ENCODE measurements at places on chromosomes 2 and 18.

DNA sequence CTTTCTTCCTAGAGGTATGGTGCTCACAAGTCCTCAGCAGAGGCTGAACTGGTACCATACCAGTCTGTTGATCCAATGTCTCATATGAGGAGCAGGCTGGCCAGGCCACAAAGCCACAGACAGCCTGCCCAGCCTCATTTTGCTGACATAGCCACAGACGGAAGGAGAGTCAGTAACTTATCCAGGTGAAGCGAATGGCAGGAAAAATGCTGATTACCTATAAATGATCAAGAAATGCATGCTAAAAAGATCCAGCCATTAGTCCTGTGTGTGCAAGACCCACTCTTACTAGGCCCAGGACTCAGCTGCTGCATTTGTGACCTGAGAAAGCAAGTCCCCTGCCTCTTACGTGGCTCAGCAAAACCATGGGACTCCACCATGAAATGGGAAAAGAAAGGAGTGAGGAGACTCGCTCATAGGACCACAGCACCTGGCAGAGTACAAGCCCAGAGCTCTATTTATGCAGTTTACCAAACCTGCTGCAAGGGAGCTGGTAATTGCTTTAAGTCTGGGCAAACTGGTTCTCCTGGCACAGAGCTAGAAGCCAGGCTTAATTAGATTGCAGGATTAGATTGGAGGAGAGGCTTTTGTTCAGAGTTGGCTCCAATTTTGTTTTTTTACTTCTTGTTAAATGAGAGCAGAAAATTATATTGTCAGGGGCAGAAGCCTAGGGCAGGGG lies 19.0 kb downstream of the RHOB start:
- no peak for DNase-seq

GRCh38 chr18:22503803-22504202 lies 86.1 kb upstream of the CTAGE1 start:
- DNase-seq: no peak

- no peak for DNase-seq
Measured at GRCh38 chr2:237235383-237236095, 149.8 kb downstream of the COPS8 start.

GRCh38 chr18:67300498-67300897 lies 216.0 kb downstream of the DSEL start:
- no peak for DNase-seq

GRCh38 chr2:165989851-165990250 lies 36.3 kb upstream of the TTC21B start:
- no peak for DNase-seq

- DNase-seq: no peak
Measured at GRCh38 chr2:205964111-205964761, 121.7 kb downstream of the INO80D start.

DNA sequence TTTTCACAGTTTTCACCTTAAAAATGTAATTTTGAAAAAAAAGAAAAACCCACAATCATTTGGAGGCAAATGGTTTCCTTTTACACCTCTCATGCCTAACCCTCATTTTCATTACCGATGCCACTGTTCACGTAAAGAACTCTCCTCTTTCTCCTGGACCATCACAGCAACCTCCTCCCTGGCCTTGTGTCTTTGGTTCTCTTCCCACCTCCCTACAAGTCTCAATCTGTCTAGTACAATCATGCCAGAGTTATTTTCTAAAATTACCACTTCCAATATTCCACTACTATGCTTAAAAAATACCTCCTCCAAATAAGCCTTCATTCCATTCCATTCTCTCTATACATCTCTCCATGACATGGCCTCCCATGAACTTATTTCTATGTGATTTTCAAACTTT lies 77.9 kb upstream of the RIT2 start:
- no peak for DNase-seq

DNA sequence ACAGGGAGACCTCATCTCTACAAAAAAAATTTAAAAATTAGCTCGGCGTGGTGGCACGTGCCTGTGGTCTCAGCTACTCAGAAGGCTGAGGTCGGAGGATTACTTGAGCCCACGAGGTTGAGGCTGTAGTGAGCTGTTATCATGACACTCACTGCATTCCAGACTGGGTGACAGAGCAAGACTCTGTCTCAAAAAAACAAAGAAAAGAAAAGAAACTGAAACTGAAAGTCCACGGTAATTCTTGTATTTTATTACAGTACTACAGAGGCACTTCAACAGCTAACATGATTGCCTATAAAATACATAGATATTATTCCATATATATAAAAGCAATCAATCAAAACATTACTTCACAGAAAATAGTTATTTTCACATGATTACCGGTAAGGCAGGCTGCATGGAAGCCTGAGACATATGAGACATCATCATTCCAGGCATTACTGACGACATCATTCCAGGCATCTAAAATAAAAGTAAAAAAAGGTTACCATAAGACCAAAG lies 23.1 kb downstream of the PRPF40A start:
- DNase-seq: peak; percentile 70

GRCh38 chr2:16658076-16658739 lies 7.4 kb downstream of the CYRIA start:
- no peak for DNase-seq

DNA sequence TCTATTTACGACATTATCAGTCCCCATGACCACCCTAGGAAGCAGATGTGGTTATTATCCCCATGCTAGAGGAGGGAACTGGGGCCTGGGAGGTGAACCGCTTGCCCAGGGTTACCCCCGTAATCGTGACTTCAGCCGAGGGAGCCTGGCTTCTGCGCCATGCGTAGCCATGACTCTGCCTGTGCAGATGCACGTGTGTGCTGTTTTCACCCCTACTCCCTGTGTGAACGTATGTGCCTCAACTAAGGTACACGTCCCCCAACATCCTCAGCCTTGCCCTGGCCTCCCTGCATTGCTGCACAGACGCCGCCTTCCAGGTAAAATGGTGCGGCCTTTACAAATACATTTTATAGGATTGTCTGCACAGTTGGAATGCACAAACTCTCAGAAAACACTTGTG lies 40.2 kb downstream of the LPIN1 start:
- no peak for DNase-seq

- DNase-seq: no peak
Measured at GRCh38 chr2:218125095-218125494, 733 bp upstream of the CXCR2 start.

DNA sequence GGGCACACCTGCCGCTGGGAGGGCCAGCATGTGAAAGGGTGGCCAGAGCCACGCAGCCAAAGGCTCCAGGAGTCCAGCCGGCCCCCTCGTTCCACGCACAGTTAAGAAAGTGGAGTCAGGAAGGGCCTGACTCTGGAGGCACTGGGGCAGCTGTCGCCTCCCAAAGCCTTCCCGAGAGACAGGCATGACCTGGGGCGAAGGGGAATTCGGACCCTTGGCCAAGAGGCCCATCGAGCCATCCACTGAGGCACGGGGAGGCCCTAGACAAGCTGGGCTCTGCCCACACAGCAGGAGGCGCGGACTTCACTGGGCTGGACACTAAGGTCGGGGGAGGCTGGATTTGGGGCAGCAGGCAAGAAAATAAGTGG lies 38.5 kb upstream of the SNED1 start:
- DNase-seq: no peak

- DNase-seq: no peak
Measured at GRCh38 chr18:40159141-40160017, 1795.7 kb upstream of the PIK3C3 start.

GRCh38 chr2:145769011-145769716 lies 1249.2 kb upstream of the ZEB2 start:
- DNase-seq: no peak

GRCh38 chr18:34493566-34494358 lies 216.3 kb upstream of the DTNA start:
- DNase-seq: no peak

DNA sequence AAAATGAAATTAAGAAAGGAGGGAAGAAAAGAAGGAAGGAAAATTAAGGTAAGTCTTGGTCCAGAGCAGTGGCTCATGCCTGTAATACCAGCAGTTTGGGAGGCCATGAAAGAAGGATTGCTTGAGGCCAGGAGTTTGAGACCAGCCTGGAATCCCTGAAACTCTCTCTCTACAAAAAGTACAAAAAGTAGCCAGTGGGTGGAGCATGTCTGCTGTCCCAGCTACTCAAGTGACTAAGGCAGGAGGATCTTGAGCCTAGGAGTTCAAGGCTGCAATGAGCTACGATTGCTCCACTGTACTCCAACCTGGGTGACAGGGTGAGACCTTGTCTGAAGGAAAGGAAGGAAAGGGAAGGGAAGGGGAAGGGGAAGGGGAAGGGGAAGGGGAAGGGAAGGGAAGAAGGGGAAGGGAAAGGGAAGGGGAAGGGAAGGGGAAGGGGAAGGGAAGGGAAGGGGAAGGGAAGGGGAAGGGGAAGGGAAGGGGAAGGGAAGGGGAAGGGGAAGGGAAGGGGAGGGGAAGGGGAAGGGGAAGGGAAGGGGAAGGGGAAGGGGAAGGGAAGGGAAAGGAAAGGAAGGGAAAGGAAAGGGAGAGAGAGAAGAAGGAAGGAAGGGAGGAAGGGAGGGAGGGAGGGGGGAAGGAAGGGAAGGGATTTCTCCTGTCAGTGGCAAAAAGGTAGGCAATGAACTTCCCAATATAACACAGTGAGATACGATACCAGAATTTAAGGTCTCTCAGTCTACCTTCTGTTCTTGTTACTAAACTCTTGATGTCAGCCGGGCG lies 412.8 kb downstream of the CMPK2 start:
- DNase-seq: no peak

GRCh38 chr18:59918320-59918755 lies 18.5 kb downstream of the PMAIP1 start:
- DNase-seq: peak; percentile 53

DNA sequence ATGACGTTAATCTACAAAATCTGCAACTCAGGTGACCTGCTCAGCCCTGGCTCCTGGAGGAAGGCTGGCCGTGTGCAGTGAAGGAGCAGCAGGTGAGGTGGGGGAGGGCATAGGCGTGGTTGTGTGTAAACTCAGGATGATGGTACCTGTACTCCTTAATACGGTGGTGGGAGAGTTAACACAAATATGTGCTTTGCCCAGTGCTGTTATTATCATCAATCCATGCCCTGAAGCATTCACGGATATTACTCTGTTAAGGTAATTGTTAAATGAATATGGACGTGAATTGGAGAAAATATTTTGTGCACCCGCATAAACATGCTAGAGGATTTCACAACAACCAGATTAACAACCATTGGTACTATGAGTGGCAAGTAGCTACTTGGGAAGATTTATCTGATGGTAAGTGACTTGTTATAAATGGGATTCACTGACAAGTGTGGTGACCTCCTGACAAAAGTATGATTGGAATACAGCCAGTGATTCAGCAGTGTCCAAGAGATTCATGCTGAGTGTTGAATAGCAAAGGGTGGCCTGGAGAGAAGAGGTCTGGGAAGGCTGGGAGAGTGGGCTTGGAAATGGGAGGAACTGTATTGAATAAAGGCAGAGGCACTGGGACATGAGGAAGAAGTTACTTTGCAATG lies 194.1 kb downstream of the TPGS2 start:
- DNase-seq: no peak

GRCh38 chr2:228575897-228576296 lies 394.4 kb upstream of the SPHKAP start:
- no peak for DNase-seq

- no peak for DNase-seq
Measured at GRCh38 chr2:31204783-31205182, 12.5 kb downstream of the CAPN14 start.

DNA sequence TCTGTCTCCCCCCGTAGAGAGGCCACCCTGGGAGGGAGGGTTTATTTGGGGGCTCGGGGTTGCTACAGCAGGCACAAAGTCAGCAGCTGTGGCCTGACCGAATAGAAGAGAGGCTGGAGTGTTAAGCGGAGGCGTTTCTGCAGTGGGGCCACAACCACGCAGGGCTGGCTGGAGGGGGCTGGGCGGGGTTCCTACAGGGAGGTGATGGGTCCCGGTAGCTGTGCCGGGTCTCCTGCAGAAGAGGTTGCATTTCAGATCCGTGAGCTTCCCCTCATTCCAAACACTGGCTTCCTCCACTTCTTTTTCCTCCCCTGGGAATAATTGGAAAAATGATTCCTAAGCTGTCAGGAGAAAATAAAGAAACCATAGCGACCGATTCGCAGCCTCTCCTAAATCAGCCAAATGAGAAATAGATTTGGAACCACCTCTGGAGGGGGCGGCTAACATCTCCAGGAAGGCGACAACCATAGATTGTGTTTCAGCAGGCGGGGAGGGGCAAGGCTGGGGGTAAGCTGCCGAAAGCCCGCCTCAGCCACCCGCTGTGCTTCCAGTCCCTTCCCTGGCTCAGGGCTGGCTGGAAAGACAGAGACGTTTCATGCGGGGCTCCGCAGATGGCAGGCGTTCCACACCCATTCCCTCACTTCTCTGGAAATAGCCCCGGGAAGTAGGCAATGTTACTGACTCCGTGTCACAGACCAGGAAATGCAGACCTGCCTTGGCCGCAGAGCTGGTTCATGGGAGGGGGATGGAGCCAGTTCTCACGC lies 85.6 kb upstream of the TAF1B start:
- no peak for DNase-seq

Measured in SJSA1 (cell line).